ENCODE measurements at places on chromosomes 4 and X.

DNA sequence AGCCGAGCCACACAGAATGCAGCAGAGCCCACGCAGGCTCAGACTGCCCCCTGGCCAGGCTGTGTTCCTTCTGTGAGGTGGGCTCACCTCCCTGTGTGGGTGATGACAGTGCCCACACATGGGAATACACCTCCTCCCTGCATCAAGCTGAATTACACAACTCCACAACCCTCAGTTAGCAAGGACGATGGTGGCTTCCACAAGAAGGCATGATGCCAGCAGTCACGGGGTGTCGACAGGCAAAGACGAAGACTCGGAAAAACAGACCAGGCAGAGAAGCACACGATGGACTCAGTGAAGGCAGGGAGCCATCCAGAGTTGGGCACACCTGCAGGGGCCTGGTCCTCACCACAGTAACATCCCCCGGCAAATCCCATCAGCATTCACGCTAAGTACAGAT is 12.1 kb downstream of the LETM1 start:
- DNase-seq = no peak

DNA sequence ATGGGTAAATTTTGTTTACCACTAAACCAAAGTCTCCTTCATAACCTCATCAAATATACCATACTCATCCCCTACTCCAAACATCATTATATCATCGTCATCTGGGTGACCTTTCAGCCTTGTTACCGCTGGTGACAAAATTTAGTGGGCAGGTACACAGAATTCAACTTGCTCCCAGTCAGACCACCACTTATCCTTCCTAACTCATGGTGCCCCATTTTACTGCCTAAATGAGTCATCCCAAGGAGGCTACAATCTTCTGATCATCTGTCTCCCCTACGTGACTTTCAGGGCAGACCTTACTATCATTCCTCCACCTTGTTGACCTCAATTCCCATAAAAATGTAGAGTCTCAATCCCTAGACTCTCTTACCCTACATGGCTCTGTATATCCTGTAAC is 49.6 kb downstream of the DCHS2 start:
- no peak for DNase-seq

DNA sequence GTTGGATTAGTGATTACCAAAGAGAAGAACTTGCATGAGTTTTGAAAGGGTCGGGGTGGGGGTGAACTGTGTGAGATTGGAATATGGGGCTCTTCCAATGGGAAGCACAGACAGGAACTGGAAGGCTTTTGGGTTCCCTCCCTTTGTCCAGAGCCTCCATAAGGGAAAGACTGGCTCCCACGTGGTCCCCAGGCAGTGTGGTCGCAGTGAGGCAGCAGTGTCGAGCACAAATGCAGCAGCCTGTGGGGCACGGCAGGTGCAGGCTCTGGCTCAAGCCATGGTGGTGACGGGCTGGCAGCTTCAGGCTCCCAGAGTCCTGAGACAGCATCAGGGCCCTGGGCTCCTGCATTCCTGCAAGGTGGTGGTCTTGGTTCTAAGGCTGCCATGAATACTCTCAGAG is 45.5 kb downstream of the VCX2 start:
- DNase-seq = no peak

GRCh38 chr4:51960486-51960885 is 59.7 kb downstream of the LRRC66 start:
- DNase-seq = no peak

DNA sequence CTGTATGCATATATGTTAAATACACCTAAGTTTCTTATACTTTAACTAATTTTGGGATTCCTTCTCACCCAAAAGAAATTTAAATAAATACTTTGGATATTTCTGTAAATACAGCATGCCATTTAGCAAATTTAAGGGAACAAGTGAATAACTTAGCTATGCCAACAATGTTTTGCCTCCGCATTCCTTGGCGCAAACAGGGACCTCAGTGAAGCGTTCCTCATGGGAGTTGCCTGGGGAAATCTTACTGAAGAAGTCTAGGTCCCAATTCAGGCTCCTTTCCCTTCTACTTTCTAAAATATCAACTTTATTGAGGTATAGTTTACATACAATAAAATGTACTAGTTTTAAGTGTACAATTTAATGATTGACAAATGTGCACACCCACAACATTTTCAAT is 25.0 kb downstream of the COL4A5 start:
- DNase-seq = no peak

GRCh38 chr4:8224975-8225625 is 26.0 kb downstream of the SH3TC1 start:
- DNase-seq = no peak

- no peak for DNase-seq
These were observed 18.5 kb downstream of the UVSSA start for GRCh38 chr4:1365271-1366178.

DNA sequence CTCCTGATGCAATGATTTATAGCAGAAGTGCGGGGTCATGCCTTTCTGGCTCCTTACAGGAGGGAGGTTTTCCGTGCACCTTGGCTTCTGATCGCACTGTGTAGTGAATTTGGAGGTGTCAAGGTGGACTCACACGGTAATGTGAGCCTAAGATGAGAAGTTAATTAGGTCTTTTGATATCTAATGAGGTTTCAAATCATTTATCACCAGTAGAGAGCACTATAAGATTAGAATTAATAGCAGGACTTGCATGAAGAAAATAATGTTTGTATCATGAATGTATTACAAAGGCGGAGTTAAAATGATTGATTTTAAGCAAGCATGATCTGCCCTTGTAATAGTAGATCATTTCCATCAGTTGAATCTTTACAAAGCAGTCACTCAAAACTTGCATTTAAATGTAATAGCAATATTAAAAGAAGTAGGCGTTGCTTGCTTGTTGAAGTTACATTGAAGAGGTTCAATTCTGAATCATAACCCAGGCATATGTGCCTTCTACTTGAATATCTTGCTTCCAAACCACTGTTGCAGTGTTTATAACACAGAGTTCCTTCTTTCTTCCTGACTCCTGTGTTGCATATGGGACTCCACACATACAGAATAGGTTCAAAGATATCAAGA is 152.1 kb downstream of the FMR1NB start:
- DNase-seq = no peak

- no peak for DNase-seq
These were observed 98.1 kb upstream of the EGFL6 start for GRCh38 chrX:13471269-13471668.

DNA sequence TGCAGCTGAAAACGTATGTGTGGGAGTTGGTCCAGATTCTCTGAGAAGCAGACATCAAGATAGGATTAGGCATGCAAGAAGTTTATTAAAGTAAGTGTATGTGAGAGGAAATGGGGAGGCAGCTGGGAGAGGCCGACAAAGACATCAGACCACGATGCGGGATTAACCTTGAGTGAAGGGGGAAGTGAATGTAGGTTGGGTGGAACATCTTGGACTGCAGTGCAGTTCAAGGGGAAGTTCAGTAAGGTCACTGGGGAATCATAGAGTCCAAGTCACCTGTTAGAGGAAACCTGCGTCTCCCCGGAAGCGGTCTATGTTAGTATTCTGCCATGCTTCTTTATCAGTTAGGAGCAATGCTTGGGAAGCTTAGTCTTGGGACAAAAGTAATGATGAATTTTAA is 22.0 kb downstream of the CXCL8 start:
- no peak for DNase-seq

DNA sequence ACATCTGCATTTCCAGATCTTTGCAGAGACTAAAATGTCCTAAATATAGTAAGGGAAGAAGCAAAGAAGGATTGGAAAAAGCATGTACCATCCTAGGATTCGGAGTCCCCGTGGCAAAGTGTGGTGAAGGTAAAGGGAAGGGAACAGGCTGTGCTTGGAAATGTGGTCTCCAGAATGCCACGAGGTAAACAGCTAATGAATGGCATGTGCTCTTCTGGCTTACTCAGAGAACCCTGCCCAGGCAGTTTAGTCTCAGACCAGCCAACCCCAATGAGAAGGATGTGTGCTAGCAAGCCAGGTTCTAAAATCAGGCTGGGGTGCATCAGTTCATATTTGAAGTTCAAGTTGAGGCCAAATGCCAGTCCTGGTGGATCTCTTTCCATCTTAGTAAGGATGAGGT is 113.1 kb downstream of the RS1 start:
- DNase-seq = no peak

GRCh38 chr4:16226816-16227461 is 668 bp upstream of the TAPT1 start:
- DNase-seq = peak; percentile 13

- no peak for DNase-seq
These were observed 30.1 kb downstream of the GABRB1 start for GRCh38 chr4:47061435-47061834.

- no peak for DNase-seq
These were observed 176.0 kb downstream of the TLL1 start for GRCh38 chr4:166049036-166049435.

DNA sequence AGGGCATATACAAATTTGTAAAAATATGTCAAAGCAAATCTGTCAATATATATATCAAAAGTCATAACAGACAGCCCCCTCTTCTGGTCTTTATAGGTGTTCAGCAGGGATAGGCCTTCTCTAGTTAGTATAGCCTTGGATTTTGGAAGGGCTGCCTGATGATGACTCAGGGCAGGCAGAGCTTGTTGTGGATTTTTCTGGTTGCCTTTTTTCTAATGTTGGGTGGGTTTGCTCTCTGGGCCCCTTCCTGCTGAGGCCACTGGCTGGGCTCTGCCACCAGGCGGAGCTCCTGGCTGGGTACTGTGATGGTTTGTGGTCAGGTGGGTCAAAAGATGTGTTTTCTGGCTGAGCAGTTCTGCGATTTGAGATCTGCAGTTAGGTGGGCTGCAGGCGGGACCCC is 294.2 kb downstream of the GRIA2 start:
- peak; percentile 4 for DNase-seq

- DNase-seq = no peak
These were observed 93.2 kb downstream of the GASK1B start for GRCh38 chr4:158079661-158080060.

DNA sequence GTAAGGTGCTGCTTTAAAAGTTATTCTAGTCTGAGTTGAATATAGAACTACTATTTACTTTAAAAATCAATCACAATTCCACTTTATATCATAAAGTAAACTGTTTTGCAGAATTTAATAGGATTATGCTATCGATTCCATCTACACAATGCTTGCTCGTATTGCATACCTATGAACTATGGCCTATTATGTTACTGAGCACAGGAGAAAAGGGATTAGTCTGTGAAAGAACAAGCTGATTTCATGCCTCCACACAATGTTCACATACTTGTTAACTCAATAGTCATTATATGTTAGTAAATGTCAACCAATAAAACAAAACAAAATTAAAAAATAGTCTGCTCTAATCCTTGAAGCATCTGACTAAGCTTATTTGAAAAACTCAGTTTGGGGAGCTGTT is 223.6 kb downstream of the PCDH10 start:
- DNase-seq = no peak

DNA sequence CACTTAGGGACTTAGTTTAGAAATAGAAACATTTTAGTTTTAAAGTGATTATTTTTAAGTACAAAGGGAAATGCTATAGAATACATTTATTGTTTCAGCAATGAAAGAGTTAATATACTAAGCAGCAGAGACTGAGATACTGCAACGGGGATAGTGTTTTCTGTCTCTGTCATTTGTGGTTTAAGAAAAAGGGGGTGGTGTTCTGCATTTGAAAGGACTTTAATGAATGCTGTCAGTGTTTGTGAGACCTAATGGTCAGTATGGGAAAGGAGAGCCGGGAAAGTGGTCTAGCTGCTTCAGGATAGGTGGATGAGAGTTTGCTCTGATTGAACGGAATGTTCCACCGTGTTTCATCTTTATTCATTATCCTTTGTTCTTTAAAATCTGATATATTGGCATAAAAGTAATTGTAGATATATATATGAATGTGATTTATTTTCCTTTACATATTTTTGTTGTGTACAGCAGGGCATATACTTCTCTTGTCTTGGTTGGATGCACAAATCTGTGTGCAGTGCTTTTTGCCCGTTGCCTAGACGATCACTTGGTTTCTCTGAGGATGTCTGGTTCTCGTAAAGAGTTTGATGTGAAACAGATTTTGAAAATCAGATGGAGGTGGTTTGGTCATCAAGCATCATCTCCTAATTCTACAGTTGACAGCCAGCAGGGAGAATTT is at the start of gene KLHL5:
Gene KLHL5 (plus strand): TSS at position 139 of the 676 bp plus-strand sequence. CDS start 421 bp downstream, at position 560.
- peak; percentile 87 for DNase-seq

GRCh38 chrX:31837445-31838049 is 765.7 kb upstream of the FTHL17 start:
- DNase-seq = peak; percentile 11

DNA sequence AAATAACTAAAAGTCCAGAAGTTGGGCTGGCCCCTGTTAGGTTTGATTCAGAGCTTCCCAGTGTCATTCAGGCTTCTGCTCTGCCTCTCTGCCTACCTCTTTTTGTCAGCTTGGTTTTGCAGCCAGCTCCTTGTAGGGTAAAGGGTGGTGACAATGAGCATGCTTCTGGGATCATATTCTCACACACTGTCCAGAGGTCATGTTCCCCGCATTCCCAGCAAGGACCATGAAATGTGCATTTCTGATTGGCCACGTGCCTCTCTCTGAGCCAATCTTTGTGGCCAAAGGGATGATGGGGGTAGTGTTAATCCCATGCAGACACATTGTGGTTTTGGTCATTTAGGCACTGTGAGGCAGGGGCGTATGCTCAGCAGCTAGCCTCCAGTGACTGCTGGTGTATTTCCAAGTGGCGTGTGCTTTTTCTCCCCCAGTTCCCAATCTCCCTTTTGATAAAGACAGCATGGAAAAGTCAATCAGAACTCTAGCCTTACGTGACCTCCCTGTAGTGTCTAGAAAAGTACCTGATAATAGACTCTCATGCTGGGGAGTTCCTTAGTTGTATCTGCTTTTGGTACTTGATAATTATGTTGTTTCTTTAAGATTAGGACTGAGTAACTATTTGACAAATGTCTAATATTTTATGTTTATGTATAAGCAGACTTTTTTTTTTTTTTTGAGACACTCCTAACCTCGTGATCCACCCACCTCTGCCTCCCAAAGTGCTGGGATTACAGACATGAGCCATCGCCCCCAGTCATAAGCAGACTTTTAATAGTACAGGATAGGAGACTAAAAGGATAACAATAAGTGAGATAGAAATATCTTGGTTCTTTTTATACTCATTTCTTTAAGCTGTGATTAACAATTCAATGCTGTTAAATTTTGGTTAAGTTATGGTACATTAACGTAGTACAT is 57.8 kb downstream of the KIAA0232 start:
- no peak for DNase-seq

GRCh38 chrX:156000361-156000926 is 2.9 kb downstream of the IL9R start:
- no peak for DNase-seq

DNA sequence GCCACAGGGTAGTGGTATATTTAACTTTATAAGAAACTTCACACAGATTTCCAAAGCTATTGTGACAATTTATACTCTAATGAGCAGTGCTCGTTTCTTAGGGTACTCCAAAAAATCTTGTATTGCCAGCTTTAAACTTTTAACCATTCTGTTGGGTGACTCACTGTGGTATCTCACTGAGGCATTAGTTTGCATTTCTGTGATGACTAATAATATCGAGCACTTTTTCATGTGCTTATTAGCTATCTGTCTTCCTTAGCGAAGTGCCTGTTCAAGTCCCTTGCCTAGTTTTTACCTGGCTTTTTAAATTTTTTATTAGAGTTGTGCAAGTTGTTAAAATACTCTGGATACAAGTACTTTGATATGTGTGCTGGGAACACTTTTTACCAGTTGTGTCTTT is 5.5 kb downstream of the PNMA3 start:
- no peak for DNase-seq

GRCh38 chrX:124719060-124719459 is 372.7 kb downstream of the SH2D1A start:
- DNase-seq = peak; percentile 32

GRCh38 chrX:55240788-55241340 is 20.7 kb downstream of the PAGE5 start:
- no peak for DNase-seq

All from SK-N-DZ (cell line).